ENCODE measurements at places on chromosomes 2 and 18.

GRCh38 chr18:31683968-31684278 lies 458 bp downstream of the B4GALT6 start:
- no peak for DNase-seq

GRCh38 chr2:8500124-8501054 lies 181.5 kb upstream of the ID2 start:
- peak; percentile 53 for DNase-seq

GRCh38 chr18:35519148-35519899 lies 21.6 kb upstream of the INO80C start:
- no peak for DNase-seq

DNA sequence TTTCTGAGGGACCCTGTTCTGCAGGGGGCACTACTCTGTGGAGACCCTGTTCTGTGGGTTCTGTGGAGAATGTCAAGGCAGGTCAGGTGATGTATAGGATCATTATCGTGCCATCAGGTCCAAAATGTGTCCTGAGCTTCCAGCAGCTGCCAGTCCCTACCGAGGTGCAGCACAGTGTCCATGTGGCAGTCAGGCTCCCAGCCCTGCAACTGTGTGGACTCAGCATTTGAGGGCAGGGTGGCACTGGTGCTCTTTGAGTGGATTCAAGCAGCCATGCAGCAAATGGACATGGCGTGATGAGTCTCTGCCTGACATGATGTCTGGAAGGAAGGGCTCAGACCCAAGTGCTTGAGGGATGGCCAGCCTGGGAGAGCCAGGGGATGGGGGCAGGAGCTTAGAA lies 35.0 kb downstream of the STK25 start:
- no peak for DNase-seq

DNA sequence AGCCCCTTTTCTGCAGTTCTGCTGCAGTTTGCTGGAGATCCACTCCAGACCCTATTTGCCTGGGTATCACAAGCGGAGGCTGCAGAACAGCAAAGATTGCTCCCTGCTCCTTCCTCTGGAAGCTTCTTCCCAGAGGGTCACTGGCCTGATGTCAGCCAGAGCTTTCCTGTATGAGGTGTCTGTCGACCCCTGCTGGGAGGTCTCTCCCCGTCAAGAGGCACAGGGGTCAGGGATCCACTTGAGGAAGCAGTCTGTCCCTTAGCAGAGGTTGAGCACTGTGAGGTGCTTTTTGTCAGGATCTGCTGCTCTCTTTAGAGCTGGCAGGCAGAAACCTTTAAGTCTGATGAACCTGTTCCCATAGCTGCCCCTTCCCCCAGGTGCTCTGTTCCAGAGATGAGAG lies 42.0 kb upstream of the MYL1 start:
- no peak for DNase-seq

- no peak for DNase-seq
Measured at GRCh38 chr2:10045561-10046355, 2.4 kb downstream of the KLF11 start.

DNA sequence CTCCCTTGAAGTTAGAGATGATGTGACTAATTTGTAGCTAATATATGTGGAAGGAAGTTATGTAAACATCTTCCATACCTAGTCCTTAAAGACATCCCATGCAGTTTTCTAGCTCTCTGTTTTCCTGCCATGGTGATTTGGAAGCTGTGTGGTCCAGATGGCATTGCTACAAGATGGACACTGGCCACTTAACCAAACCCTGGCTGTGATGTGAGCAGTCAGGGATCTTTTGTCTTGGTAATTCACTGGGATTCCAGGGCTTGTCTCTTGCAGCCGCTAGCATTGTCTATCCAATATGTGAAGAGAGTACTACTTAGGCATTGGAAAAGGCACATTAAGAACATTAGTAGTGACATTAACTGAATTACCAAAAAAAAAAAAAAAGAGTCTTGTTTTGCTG lies 139.9 kb upstream of the DOCK10 start:
- no peak for DNase-seq

GRCh38 chr2:68695971-68696370 lies 38.6 kb upstream of the ARHGAP25 start:
- DNase-seq: no peak

GRCh38 chr2:231412618-231412963 lies 17.1 kb downstream of the B3GNT7 start:
- no peak for DNase-seq

DNA sequence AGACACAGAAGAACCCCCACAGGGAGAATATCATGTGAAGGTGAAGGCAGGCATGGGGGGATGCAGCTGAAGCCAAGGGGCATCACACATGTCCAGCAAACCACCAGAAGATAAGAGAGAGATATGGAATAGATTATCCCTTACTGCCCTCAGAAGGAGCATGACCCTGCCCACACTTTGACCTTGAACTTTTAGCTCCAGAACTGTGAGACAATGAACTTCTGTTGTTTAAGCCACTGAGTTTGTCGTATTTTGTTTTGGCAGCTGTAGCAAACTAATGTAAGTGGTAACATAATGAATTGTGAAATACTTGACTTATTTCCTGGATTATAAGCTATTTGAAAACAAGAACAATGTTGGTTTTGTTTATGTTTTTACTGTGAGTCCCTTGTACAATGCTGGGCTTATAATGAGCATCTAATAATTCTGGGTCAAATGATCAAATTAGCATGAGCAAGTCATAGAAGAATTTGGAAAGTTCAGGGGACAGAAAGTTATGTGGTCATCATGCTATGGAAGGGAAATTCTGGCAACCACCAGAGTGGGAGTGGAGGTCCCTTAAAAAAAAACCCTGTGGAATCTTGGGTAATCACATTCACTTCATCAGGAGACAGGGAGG lies 541.0 kb upstream of the KLHL29 start:
- DNase-seq: no peak

DNA sequence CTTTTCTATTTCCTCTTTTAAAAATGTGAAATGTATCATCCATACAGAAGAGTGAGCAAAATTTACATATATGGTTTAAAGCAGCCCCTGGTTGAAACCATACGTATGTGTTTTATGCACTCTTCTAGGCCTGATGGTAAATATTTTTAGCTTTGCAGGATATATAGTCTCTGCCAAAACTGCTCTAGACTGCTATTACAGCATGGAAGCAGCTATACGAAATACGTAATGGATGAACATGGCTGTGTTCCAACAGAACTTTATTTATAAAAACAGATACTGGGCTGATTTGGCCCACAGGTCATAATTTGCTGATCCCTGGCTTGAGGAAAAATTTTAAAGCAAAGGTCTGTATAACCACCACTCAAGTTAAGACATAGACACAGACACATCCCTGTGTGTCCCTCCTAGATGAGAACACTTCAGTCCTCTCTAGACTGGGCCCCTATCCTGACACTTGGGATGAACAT lies 42.5 kb upstream of the ATP8B1 start:
- no peak for DNase-seq

DNA sequence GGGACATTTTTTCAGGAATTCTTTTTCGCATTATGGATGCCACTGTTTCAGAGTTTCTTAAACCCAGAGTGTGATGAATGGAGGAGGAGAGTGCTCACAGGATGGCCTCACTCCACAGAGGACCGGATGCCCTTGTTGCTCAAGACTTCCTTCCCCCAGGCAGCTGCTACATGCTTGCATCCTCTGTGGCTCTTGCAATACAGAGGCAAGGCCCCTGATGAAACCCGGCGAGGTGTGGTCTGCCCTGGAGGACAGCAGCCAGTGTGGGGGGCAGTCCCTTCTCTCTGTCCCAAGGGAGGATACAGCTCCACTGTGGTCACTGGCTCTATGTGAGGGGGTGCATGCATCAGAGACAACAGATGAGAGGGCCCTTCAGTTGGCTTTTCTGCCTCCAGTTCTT lies 109.6 kb downstream of the SH3RF3 start:
- no peak for DNase-seq

- DNase-seq: no peak
Measured at GRCh38 chr18:46226461-46226860, 122.3 kb downstream of the HAUS1 start.

DNA sequence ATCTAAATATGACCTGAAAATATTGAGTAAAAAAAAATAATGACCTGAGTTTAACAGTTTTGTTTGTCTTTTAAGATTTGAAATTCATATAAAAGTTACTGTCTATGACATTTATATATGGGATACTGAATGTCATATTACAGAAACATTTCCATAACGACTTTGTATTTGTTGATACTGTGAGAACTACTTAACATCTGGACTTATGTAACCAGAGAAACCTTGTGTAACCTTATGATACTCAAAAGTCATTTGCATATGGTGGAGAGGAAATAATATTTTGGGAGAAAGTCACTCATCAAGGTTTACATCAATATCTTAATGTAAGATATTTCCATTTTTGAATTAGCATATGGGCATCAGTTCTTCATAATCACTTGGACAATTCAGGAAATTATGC lies 12.6 kb downstream of the MFSD6 start:
- no peak for DNase-seq

GRCh38 chr2:1256632-1257324 lies 156.5 kb upstream of the TPO start:
- no peak for DNase-seq

DNA sequence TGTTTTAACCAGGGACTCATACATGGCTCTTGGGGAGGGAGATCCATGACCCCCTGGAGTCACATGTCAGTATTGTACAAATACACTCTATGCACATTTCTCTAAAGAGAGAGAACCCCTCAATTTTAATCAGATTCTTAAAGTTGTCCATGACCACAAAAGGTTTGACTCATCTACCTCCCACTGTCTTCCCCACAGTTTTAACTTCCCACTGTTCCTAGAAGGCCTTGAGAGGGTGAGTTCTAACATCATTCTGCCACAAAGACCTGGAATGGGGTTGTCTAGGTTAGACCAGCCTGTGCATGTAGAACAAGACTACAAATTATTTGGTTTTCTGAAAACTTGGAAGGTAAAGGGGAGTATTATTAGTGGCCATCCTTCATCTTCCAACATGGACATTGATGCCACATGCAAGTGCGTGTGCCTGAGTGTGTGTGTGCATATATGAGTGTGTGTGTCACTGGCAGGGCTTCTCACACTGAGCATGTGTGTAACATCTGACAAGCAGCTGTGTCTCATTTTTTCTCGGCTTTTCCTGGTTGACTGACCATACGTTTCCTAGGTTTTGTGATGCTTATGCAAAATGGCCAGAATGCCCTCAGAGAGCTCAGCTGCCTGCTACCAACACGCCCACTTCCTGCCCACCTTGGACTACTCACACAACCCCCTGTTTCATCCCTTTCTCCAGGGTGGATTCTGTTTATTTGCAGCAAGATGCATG lies 94.6 kb upstream of the LGALSL start:
- no peak for DNase-seq

GRCh38 chr2:27959496-27959895 lies 69.0 kb downstream of the BABAM2 start:
- DNase-seq: no peak

GRCh38 chr2:79041032-79041448 lies 15.5 kb downstream of the REG3G start:
- DNase-seq: no peak

DNA sequence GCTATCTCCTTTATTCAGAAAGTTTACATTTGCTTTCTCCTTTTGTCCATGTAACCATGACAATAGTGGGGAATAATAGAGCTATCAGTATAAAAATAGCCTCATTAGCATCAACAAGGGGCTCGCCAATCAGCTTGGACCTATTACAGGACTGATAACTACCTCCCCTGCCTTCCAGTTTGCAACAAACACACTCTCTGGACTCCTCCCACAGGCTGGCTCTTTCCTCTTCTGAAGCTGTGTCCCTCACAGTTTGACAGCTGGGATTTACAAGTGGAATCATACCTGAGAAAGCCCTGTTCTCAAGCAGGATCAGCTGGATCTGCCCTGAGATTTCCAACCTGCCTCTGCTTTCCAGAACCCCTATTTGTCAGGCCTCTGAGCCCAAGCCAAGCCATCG lies 162.5 kb downstream of the GRB14 start:
- no peak for DNase-seq

DNA sequence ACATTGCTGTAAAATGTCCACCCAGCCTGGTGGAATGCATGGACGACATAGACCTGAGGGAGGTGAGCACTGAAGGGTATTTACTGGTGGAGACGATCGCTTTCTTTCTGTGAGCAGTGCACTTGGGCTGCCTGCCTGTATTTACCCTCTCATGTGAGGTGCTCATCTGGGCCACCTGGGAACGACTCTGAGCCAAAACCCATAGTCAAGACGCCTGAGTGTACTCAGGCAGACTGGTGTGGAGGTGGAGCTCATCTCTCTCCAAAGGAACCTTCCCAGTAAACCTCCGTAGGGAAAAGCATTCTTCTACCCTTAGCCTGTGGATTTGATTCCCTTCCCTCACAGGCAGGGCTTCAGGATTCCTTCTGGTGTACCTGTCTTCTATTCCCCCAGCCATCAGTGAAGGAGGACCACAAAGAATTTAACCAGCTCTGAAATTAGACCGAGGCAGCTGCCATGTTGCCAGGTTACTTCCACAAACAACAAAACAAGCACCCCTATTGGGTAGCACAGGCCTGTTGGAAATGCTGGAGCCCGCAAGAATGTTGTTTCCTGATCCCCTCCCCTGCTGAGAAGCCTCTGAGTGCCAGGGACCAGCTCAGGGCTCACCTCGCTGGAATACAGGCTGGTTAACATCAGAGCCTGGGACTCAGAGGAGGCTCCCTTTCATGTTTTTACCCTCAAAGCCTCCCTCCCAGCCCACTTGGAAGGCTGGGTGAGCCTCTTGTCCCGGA lies 47.5 kb upstream of the TXNDC2 start:
- peak; percentile 68 for DNase-seq

DNA sequence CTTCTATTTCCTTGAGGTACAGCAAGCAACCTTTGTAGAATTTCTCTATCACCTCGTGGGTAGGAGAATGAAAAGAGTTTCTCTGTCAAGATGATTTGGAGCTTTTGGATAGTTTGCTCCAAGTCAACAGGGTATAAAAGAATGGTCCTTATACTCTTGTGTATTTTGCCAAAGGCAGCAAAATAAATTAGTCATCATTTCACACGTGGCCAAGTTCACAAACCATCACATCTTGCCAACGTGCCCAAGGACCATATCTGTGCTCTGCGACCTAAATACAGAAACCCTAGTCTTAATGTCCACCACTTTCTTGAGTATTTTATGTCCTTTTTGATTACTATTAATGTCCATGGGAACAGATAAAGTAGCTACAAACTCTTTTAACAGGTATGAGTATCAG lies 262.9 kb downstream of the AFF3 start:
- DNase-seq: no peak

DNA sequence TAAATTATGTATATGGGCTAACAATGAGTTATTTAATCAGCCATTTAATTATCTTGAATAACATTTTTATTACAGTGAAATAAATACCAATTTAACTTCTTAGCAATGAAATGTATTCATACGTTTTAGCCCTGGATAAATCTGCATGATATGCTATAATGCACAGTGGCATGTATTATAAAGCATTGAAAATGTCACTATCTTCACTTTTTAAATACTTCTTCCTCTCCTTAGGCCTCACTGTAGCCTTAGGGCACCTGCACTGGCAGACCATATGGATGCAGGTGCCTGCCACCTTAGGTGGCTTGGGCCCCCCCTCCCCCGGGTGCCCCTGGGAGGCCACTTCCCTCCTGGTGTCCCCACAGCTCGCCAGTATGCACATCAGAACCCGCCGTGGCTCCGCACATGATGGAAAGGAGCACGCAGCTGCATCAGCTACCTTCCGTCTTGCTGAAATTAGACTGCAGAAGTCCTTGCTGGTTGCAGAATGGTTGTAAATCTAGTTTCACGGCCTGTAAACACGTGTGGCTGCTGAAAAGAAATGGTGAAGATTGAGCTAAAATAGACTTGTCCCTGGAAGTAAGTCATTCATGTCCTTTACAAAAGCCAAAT lies 56.7 kb downstream of the ADI1 start:
- DNase-seq: no peak

GRCh38 chr18:31424383-31424988 lies 23.1 kb upstream of the DSG3 start:
- no peak for DNase-seq
